ENCODE measurements at places on chromosomes 5 and 9. TPM values are rescaled to one million over a fixed set of nuclear protein-coding genes. Genes with fewer than 3 reads are reported as not detected.
A peak's percentile ranks its signal among the peaks of the same experiment; 100 is the strongest.

Gene GMCL2
- total RNA-seq = not detected

DNA sequence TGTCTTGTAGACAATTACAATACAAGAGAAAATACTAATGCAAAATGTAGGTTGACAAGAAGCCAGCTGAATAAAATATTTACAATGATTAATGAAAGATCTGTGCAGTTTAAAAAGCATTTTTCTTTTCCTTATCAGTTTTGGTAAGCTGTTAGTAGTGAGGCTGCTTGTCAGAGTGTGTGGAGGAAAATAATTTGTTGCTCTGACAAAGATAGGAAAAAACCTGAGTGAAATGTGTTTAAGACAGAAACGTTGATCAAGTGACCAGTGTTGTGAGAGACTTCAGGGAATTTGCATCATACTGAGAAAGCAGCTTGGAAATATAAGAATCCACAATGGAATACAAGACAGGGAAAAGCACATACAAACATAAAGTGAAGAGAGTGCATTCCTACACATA, 360.3 kb upstream of the CDH18 start:
- no peaks in the 10 kb centered on the region for H3K4me1 ChIP-seq
- no peak overlapping the region for H3K27ac ChIP-seq
- H3K36me3 ChIP-seq = no peaks in the 10 kb centered on the region
- DNase-seq = no peak

Gene SH3TC2
- total RNA-seq = 5.6 TPM

Gene RASGRF2
- 21.3 TPM for total RNA-seq

GRCh38 chr9:76323490-76323889, 70.7 kb downstream of the RFK start:
- no peak for DNase-seq
- peaks cover 4% of the 10 kb centered on the region for H3K36me3 ChIP-seq
- H3K4me3 ChIP-seq = no peak overlapping the region
- peaks cover 36% of the 10 kb centered on the region for H3K27me3 ChIP-seq

Gene PPIP5K2
- 48.7 TPM for total RNA-seq

DNA sequence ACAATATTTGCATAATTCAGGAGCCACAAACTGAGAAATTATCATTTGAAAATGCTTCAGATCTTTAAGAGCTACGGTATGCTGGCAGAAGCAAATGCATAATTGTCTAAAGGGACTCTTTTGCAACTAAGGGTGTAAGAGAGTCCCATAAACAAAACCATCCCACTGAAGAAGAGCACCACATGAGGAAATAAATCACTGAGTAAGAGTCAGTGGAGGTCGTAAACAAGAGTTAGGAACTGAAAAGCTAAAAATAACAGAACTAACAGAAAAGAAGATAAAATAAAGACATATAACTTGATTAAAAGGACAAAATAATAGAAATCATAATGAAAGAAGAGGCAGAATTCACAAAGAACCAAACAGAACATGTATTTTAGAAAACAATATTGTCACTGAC, 3.5 kb upstream of the SMC2 start:
- H3K27me3 ChIP-seq = peaks cover 7% of the 10 kb centered on the region
- H3K4me3 ChIP-seq = no peak overlapping the region
- H3K4me1 ChIP-seq = peaks cover 27% of the 10 kb centered on the region
- DNase-seq = no peak

Gene GSN
- 5.4 TPM for total RNA-seq

Gene PCDHA11
- not detected for total RNA-seq

GRCh38 chr9:36127652-36128244, 8.8 kb upstream of the GLIPR2 start:
- H3K36me3 ChIP-seq = peaks cover 2% of the 10 kb centered on the region
- no peaks in the 10 kb centered on the region for H3K27me3 ChIP-seq
- no peak overlapping the region for H3K4me3 ChIP-seq
- no peak for DNase-seq
- peaks cover 22% of the 10 kb centered on the region for H3K4me1 ChIP-seq

- no peak for DNase-seq
- no peaks in the 10 kb centered on the region for H3K27me3 ChIP-seq
- H3K27ac ChIP-seq = no peak overlapping the region
These were observed 45.3 kb upstream of the CDK5RAP2 start for GRCh38 chr9:120625222-120625621.

Gene MYO10
- 0.10 TPM for total RNA-seq

- H3K4me1 ChIP-seq = peaks cover 34% of the 10 kb centered on the region
- H3K27me3 ChIP-seq = no peaks in the 10 kb centered on the region
- peak overlapping the region; percentile 90 for H3K4me3 ChIP-seq
- no peak for DNase-seq
These were observed 232.6 kb downstream of the MAST4 start for GRCh38 chr5:66828548-66829357.

Gene LRRC19
- total RNA-seq = not detected

- no peak overlapping the region for H3K27ac ChIP-seq
- H3K36me3 ChIP-seq = no peaks in the 10 kb centered on the region
- no peak for DNase-seq
- H3K27me3 ChIP-seq = no peaks in the 10 kb centered on the region
- no peaks in the 10 kb centered on the region for H3K4me1 ChIP-seq
- no peak overlapping the region for H3K4me3 ChIP-seq
These were observed 104.2 kb downstream of the TAF11L14 start for GRCh38 chr5:17738446-17738845.

- H3K4me3 ChIP-seq = no peak overlapping the region
- H3K4me1 ChIP-seq = no peaks in the 10 kb centered on the region
- no peak overlapping the region for H3K27ac ChIP-seq
- no peaks in the 10 kb centered on the region for H3K27me3 ChIP-seq
- no peak for DNase-seq
These were observed 126.5 kb downstream of the MRPS30 start for GRCh38 chr5:44935262-44935661.

Gene PLPP7
- total RNA-seq = not detected

- H3K36me3 ChIP-seq = no peaks in the 10 kb centered on the region
- no peak for DNase-seq
- no peaks in the 10 kb centered on the region for H3K27me3 ChIP-seq
- peaks cover 47% of the 10 kb centered on the region for H3K4me1 ChIP-seq
These were observed 4.8 kb downstream of the NR3C1 start for GRCh38 chr5:143398451-143399237.

GRCh38 chr5:95938766-95939165, 22.9 kb downstream of the ELL2 start:
- no peaks in the 10 kb centered on the region for H3K27me3 ChIP-seq
- no peak overlapping the region for H3K27ac ChIP-seq
- DNase-seq = no peak
- H3K4me3 ChIP-seq = no peak overlapping the region
- H3K4me1 ChIP-seq = peaks cover 3% of the 10 kb centered on the region

Gene OCLN
- 2.0 TPM for total RNA-seq

DNA sequence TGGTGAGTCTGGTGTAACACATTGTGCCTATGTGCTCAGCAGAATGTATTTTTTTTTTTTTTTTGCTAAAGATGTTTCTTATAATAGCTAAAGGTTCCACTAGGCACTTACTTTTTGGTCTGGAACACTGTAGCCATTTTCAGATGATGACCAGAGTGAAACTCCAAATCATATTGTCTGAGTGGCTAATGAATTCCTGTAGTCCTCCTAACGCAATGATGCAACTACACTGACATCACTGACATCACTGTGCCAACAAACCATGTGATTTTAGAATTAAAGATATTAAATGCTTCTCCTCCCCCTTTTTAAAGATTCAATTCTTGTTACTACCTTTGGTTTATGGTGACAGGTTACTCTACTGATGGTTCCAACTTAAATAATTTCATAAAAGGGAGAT, 28.8 kb downstream of the JAKMIP2 start:
- no peak overlapping the region for H3K27ac ChIP-seq
- H3K4me3 ChIP-seq = no peak overlapping the region
- no peaks in the 10 kb centered on the region for H3K27me3 ChIP-seq
- no peak for DNase-seq
- H3K4me1 ChIP-seq = no peaks in the 10 kb centered on the region
- no peaks in the 10 kb centered on the region for H3K36me3 ChIP-seq

GRCh38 chr9:68843239-68843638, 138.2 kb downstream of the PIP5K1B start:
- peaks cover 4% of the 10 kb centered on the region for H3K4me1 ChIP-seq
- peaks cover 25% of the 10 kb centered on the region for H3K27me3 ChIP-seq
- no peak for DNase-seq
- no peak overlapping the region for H3K27ac ChIP-seq
- no peak overlapping the region for H3K4me3 ChIP-seq

Gene SHB
- total RNA-seq = 0.65 TPM

- H3K4me3 ChIP-seq = no peak overlapping the region
- no peaks in the 10 kb centered on the region for H3K27me3 ChIP-seq
- no peak for DNase-seq
- no peaks in the 10 kb centered on the region for H3K36me3 ChIP-seq
- H3K4me1 ChIP-seq = no peaks in the 10 kb centered on the region
- no peak overlapping the region for H3K27ac ChIP-seq
These were observed 271.8 kb downstream of the ZNF608 start for GRCh38 chr5:124474528-124475215.

All from T-helper 17 cell (primary cell).